ENCODE measurements at places on chromosomes 3 and 15.

DNA sequence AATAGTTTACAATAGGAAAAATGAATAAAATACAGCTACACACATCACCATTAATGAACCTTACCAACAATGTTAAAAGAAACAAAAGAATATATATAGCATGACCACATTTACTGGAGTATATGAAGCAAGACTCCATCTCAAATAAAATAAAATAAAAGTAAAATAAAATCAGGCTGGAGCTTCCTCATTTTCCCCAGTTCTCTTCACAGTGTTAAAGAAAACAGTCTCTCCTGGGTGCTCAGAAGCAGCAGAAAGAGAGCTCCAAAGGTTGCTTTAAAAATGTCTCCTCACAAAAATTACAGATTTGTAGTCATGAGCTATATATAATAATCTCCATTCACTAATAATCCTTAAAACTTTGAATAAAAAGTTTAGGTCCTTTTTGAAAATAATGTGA is 48.8 kb downstream of the PIK3CB start:
- DNase-seq = no peak

DNA sequence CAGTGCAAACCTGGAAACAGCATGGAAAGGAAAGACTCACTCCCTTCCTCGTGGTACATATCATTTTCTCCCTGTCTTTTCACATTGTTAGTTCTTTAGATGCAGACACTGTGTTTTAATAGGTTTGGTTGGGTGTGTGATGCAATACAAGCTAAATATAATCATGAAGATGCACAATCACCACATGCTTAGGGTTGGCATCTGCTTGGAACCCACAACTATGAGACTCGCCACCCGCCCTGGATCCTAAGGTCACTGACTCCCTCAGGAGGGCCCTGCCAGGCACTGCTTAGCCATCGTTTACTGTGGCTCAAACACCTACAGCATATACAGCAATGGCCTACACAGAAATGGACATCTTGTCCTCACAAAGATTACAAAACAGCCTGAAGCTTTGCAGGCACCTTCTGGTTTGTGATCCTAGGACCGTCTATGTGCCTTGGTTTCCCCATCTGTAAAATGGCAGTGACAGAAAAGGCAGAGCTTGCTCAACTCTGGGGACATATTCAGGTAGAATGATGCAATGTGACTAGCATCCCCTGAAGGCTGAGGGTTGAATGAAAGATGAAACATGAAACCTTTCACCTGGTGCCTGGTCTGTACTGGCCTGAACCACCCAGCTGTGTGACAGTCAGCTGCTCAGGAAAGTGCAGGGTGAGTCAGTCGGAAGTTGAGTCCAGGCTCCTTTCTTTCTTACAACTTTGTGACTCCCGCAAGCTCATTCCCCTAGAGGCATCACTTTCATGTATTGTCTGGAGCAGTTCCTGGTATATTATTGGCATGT is 123.6 kb upstream of the PFN2 start:
- peak; percentile 80 for DNase-seq

DNA sequence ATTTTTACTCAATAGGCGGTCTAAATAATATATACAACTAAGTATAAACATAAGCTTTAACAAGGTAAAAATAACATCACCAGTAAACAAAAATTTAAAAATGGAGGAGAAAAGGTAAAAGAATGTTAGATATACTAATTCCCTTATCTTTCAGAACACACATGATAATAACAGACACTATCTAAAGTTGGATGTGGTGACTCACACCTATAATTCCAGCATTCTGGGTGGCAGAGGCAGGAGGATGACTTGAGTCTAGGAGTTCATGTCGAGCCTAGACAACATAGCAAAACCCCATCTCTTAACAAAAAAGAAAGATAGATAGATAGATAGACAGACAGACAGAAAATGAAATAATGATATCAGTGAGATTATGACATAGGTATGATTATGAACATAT is 85.1 kb downstream of the STAG1 start:
- peak; percentile 39 for DNase-seq

DNA sequence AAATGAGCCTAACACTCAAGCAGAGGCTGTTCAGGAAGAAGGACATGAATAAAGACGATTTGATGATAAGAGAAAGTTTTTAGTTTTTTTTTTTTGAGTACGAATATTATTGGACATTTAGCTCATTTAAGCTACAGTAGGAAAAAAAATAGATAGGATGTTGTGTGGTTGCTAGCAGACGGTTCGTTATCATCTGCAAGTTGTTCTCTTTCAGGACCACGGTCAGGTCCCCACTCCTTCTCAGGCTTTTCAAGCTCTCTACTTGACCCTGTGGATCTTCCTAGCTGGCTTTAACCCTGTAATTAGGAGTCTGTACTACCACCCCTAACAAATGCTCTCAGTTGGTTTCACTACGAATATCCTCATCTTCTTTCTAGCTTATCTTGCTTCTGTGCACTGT is 1.1 kb downstream of the KCNH8 start:
- peak; percentile 1 for DNase-seq

- peak; percentile 88 for DNase-seq
These were observed 271.5 kb downstream of the SATB1 start for GRCh38 chr3:18153571-18154173.

GRCh38 chr15:96014939-96015338 is 315.6 kb upstream of the NR2F2 start:
- DNase-seq = no peak

DNA sequence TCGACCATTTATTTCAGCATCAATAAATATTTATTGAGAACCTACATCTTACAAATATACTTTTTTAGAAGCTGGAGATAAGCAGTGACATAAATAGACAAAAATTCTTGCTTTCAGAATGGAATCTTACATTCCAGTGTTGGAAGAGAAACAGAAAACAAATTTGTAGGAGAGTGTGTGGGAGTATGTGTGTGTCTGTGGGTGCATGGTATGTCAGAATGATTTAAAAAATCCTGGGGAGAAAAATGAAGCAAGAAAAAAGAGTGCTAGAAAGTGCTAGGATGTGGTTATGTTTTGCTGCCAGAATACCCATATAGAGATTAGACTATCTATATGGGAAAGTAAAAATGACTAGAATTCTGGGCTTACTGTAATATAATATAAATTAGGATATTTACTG is 561.7 kb upstream of the SGO1 start:
- DNase-seq = no peak

DNA sequence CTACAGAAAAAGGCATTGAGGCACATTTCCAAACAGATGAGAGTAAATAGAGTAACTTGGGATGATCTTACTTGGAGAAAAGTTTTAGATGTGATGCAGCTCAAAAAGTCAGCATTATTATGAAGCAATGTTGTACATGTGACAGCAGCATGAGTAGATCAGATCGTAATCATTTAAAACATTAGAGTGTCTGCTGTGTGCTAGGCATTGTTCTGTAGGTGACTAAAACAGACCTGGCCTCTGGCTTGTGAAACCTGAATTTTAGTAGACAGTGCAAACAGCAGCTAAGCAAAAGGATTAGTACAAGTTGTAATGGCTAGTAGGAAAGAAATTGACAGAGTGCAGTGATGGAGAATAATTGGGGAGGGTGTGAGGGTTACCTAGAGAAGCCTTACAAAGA is 15.1 kb downstream of the UBE2E1 start:
- no peak for DNase-seq

GRCh38 chr3:50233176-50233575 is 2.8 kb upstream of the GNAI2 start:
- no peak for DNase-seq

GRCh38 chr3:133575086-133575485 is 1.6 kb downstream of the CDV3 start:
- no peak for DNase-seq

GRCh38 chr3:190847436-190847835 is 15.1 kb downstream of the GMNC start:
- no peak for DNase-seq

DNA sequence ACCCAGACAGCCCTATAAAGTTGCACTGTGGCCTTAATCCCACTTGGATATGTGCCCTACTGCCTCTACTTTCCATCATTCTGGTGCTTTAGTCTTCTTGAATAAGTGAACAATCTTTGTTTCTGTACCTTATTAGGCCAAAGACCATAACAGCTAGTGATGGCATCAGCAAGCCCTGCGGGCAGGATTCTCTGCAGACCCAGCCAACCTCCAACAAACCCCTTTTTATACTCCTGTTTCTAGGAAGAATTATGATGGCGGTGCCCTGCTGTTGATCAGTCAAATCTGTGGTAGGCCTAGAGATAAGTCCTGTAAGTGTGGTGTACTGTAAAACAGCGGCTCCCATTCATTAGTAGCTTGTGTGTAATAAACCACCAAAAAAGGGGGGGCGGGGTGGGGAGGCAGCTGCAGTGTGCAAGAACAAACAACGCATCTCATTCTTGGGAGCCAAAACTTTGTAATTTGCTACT is 40.5 kb downstream of the SOX2 start:
- no peak for DNase-seq

GRCh38 chr3:17456046-17456445 is 286.4 kb downstream of the TBC1D5 start:
- no peak for DNase-seq

Measured in ELR (cell line).